Cardiac septum (tissue), 1 donor: ENCODE measurements at places on chromosomes 2 and 18.
A peak's percentile ranks its signal among the peaks of the same experiment; 100 is the strongest.

GRCh38 chr2:195498839-195499490, 158.1 kb upstream of the SLC39A10 start:
- no peak for DNase-seq

DNA sequence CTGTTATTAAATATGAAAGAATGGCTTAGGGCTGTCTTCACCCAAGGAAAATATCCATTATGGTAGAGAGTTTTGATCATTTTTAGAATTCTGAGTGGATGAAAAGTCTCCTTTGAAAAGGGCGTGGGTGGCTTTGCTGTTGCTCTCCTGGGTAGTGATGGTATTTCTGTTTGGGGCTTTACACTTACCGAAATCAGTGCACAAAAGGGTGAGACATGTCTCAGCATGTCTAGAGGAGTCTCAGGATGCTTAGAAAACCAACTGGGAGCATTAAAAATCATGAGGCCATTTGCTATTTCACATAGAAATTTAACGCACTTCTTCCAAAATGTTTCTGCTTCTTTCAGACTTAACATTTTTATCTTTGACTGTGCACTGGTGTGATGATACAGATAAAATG, 49.6 kb downstream of the ZCCHC2 start:
- DNase-seq = no peak

DNA sequence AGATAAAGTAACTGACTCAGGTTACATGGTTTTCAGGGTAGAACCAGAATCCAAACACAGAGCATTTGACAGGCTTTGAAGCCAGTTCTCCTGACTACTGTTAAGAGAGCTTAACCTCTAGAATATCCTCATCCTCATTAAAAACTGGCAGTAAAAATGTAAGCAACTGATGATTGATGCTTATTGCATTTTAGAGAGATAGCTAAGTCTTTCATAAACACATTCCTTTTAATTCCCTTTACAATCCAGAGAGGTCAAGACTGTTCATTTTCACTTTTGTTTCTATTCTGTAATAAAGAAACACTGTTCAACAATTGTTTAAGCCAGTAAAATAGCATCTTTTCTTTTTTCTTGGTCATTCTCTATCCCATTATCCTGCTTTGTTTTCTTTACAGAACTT, 53.9 kb upstream of the RAB27B start:
- no peak for DNase-seq

DNA sequence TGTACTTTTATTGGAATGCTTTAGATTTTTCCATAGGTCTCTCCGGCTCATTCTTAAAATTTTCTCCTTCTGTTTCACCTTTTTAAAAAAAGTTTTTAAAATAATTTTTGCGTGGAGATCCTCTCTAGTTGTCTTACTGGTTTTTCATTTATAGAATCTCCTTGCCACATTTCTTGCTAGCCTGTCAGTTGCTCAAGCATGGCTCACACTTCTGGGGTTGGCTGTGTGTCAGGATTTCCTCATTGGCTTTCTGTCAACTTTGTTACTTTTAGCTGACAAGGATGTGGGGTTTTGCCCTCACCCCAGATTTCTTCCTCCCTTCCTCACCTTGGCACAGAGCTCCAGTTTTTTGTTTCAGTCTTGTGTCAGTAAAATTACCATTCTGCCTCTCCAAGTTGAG, 124.6 kb downstream of the ZNF407 start:
- DNase-seq = no peak

DNA sequence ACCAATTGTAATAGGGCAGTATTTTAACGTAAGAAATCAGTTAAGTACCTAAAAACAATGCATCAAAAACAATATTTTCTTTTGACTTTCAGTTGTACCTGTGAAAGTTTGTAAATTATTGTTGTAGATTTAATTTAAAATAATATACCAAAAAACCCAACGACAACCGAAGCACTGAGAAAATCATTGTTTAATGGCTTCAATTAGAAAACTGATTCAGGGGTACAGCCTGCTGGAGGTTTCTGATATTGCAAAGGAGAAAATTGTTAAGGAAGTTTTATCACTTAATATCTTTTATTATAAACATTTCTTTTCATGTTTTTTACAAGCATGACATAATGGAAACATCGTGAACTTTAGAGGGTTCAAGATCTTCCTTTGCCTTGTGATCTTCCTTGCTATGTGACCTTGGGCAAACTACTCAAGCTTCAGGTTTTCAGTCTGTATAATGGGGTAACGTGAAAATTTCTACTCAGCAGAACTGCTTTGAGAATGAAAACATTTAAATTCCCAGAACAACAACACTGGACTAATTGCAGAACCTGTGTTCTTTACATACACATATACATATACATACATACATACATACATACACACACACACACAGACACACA, 76.3 kb upstream of the GLS start:
- DNase-seq = no peak

DNA sequence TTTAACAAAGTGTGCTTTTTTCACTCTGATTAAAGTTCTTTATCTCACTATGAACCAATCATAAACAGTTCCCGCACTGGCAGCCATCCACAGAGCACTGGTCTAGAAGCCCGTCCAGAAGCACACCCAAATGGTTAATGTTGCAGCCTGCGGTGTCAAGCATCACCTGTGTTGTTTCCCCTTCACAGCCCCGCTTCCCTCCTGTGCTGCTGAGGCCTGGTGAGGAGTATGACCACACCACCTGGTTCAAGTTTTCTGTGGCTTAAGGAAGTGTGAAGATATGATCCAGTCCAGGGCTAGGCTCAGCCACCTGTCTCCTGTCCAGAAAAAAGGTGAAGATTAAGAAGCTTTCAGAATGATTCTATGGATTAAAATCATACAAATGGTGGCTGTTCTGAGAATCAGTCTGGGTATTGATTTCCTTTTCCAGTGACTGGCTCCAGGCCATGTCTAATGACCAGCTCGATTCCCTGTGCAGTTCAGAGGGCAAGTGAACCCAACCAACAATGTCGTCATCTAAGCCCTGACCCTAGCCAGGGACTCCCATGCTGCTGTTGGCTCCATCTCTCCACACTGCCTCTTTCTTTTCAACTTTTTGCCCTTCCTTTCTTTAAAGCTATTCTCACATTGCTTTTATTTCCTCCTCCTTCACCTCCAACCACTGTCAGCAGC, 17.7 kb downstream of the SRSF7 start:
- no peak for DNase-seq

- DNase-seq = peak; percentile 58
Observed at GRCh38 chr18:79518028-79518682, 122.4 kb downstream of the NFATC1 start.

DNA sequence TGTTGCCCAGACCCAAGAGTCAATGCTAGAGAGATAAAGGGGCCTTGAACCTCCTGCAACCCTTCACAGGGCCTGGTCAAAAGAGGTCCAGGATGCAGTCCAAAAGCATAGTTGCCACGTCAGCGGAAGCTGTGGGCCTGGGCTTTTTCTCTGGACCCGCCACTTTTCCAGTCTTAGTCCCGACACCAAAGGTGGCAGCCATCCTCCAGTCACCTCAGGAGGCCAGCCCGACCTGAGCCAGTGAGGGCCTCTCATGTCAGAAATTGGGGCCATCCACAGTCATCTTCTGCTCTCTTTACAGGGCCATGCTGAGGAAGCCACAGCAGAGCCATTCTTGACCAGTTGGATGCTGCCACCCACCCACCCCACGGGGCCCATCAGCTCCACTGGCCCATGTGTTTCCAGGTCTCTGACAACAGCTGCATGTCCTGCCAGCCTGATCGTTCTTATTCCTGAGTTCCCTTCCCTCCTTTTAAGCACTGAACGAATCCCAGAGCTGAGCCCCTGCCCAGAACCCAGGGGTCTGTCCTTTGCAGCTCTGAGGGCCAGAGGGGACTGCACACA, 34.1 kb upstream of the KLHL29 start:
- peak; percentile 73 for DNase-seq

DNA sequence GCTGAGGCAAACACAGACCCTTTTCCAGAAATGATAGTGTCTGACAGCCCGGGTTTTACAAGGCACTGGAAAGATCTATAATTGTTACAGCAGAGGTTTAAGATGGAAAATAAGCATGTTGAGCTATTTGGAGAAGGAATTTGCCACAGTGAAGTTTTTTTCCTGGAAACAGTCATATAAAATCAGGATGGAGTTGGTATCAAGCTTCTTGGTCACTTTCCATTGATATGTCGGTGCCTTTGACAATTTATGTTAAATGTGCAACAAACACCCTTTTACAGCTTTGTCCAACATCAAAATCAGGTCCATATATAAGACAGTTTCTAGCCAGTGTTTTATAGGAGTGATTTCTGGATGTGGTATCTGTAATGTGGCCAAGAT, 117.2 kb upstream of the NRP2 start:
- no peak for DNase-seq

- DNase-seq = no peak
Observed at GRCh38 chr2:111900859-111901258, 2.5 kb downstream of the MERTK start.

DNA sequence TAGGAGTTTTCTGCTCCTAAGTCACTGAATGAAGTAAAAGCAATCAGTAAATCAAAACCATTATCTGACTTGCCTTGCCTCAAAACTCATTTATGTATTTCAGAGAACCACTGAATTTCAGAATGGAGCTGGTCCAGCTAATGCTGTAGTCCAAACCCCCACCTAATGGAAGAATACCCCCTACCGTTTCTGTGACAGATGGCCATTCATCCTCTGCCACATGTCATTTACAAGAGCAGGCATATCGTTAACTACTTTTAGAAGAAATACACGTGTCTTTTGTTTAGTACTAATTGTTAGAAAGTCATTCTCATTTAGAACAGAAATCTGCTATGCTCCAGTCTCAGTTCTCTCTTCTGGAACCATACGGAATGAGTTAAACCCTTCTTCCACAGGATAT, 12.8 kb upstream of the GALNT5 start:
- no peak for DNase-seq

GRCh38 chr2:168751104-168751740, 51.2 kb upstream of the NOSTRIN start:
- no peak for DNase-seq

- no peak for DNase-seq
Observed at GRCh38 chr2:74414881-74415761, 6.3 kb downstream of the C2orf81 start.

- peak; percentile 95 for DNase-seq
Observed at GRCh38 chr2:18560031-18560796, at the start of gene RDH14. RDH14 (minus strand) TSS chr2:18560653; CDS start chr2:18560572, 81 bp downstream.

DNA sequence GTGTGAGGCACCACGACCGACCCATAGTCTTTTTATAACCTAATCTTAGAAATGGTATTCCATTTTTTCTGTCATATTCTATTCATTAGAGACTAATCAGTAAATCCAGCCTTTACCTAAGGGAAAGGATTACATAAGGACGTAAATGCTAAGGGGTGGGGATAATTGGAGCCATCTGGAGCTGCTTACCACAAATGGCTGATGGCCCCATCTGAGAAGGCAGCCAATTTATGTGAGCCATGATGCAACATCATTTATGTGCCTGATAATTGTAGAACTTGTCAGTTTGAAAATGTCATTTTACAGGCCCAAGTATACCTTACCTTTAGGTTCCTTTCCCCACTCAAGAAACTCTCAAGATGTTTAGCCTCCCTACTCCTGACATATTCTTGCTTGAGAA, 44.0 kb downstream of the ARHGEF33 start:
- DNase-seq = no peak

DNA sequence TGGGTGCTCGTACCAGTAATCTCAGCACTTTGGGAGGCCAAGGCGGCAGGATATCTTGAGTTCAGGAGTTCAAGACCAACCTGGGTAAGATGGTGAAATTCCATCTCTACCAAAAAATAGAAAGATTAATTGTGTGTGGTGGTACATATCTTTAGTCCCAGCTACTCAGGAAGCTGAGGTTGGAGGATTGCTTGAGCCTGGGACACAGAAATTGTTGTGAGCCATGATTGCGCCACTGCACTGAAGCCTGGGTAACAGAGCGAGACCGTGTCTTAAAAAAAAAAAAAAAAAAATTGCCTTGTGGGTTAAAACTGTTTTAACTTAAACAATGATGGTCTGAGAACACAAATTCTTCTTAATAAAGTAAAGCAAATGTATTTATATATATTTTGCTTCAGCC, 49.6 kb downstream of the ATP9B start:
- no peak for DNase-seq

- peak; percentile 84 for DNase-seq
Observed at GRCh38 chr2:166494140-166494624, at the start of gene SCN7A. SCN7A (minus strand) TSS chr2:166494249; CDS start chr2:166477696, 16,553 bp downstream.

DNA sequence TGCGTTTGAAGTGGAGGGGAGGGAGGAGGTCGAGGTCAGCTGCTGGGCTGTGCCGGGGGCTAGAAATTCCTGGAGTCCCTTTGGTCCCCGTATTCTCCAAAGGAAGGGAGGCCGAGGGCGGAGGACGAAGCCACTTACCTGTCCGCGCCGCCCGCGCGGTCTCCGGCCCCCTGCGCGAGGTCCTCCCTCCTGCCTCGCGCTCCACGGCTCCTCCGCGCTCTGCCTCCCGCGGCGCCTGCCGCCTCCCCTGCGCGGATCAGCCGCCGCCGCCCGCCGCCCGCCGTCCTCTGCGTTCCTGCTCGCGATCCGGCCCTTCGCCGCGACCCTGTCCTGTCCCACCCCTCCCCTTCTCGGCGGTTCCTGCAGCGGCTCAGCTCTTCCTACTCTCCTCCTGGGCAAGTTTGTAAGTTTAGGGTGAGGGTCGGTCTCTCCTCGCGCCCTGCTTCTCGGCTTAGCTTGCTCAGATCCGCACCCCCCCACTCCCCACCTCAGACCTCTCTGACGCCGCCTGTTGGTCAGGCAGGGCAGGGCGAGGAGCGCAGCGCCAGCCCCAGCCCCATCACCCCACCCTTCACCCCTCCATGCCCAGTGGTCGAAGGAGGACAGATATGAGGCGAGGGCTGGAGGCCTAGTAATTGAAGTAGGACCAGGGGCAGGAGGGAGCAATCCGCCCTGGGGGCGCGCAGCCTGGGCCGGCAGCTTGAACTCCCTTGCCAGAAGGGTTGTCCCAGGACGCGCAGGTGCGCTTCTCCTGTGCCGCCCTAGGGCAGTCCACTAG, 9.7 kb upstream of the SKOR2 start:
- DNase-seq = no peak

GRCh38 chr2:216618785-216619184, 14.4 kb upstream of the IGFBP2 start:
- no peak for DNase-seq

- DNase-seq = no peak
Observed at GRCh38 chr18:64872710-64873458, 724.0 kb upstream of the LINC00305 start.

DNA sequence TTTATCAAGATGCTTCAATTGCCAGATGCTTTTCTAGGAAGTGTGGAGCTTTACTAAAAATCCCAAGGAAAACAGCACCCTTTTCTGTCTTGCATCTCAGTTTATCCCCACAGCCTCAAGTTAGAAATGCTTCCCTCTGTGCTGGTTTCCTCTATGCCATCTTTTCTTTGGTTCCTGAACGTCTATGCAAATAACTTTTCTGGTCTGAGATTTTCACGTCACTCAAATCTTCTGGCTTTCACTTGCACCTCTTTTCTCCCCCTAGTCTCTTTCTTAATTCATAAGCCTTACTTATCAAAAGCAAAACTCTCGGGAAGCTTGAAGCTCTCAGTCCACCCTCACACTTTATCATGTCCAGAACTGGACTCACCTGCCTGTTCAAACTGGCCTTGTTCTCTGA, 33.9 kb downstream of the ARHGAP25 start:
- DNase-seq = no peak

GRCh38 chr2:18345848-18346247, 214.6 kb downstream of the RDH14 start:
- DNase-seq = no peak

- no peak for DNase-seq
Observed at GRCh38 chr18:70425236-70425635, 136.4 kb downstream of the SOCS6 start.
